ENCODE measurements at places on chromosomes 3 and 15.

GRCh38 chr15:96042734-96043224 is 287.7 kb upstream of the NR2F2 start:
- DNase-seq, result no peak

GRCh38 chr15:53447742-53448141 is 311.7 kb downstream of the WDR72 start:
- no peak for DNase-seq

GRCh38 chr3:195913382-195913781 is 5.0 kb upstream of the TNK2 start:
- DNase-seq, result no peak

- no peak for DNase-seq
These were observed 1.8 kb downstream of the CAMKV start for GRCh38 chr3:49867871-49868321.

- no peak for DNase-seq
These were observed at the start of gene DCLK3 for GRCh38 chr3:36763850-36764703. Gene DCLK3, minus strand, starts transcription at chr3:36764553. Its CDS starts 290 bp downstream, at chr3:36764263.

- no peak for DNase-seq
These were observed 133.0 kb upstream of the NECTIN3 start for GRCh38 chr3:110938629-110939028.

- DNase-seq, result no peak
These were observed 52.7 kb downstream of the RPN1 start for GRCh38 chr3:128597900-128598299.

GRCh38 chr15:69887553-69887952 is 210.2 kb downstream of the TLE3 start:
- no peak for DNase-seq

DNA sequence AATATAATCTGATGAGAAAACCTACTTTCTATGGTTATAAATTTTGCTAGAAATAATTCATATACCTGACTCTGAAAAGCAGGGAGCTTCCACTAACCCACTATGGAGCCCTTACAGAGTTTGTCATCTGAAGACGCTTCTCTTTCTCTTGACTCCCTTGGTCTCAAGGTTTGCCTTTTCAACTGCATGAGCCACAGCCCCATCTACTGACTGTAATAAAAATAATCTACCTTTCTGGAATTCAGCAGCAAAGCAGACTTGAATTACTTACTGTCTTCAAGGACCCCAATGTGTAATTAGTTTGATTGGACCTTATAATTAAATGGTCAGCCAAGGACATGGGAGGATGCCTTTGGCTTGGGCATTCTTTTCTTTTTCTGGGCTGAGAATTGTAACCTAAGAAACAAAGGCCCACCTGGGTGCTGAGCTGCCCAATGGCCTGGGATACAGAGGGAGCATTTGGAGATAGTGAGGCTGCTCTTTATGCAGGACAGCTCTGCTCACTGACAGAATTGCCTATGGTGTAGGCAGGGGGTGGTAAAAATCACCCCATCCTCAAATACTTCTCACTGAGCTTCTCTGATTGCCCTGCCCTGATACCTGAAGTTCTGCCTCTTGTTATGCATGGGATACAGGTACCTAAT is 178.6 kb upstream of the TRIM42 start:
- no peak for DNase-seq

- DNase-seq, result no peak
These were observed 100.6 kb upstream of the IGF1R start for GRCh38 chr15:98547741-98548138.

GRCh38 chr3:58287354-58287753 is 18.7 kb upstream of the RPP14 start:
- DNase-seq, result peak; percentile 25

- no peak for DNase-seq
These were observed 73.6 kb downstream of the ETV5 start for GRCh38 chr3:186035277-186035676.

DNA sequence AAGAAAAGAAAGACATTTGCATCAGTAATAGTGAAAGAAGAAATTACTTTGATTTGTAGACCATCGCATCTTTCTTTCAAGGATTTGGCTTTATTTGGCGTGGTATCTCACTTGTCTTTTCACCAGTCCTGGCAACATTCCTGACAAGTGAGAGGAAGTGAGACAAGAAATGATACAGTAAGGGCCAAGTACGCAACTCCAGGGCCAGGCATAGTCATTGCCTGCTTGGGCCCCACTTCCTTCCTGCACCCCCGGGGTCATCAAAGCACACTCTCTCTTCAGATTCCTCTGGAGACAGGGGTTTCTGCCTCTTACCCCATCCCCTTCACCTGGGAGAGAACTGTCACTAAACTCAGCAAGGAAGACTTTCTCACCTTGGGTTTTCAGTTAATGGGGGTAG is 55.1 kb downstream of the CD47 start:
- no peak for DNase-seq

- DNase-seq, result no peak
These were observed 25.0 kb downstream of the MITF start for GRCh38 chr3:69764121-69764741.

- no peak for DNase-seq
These were observed 12.7 kb downstream of the GRM2 start for GRCh38 chr3:51719410-51720025.

DNA sequence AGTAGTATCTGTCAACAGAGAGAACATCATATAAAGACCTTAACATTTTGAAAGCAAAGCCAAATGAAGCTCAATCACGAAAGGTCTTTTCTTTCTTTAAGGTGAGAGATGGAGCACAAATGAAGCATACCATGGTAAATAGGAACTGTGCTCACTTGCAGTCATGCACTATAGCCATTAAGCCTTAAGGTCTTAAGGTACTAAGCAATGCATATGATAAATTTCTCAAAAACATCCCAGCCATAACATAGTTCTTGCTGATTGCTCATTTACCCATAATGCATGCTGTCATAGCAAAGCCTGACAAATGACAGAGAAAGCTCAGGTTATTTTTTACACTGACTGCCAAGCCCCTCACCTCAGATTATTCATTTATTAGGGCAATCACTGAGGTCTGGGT is 214.5 kb downstream of the MECOM start:
- DNase-seq, result no peak

DNA sequence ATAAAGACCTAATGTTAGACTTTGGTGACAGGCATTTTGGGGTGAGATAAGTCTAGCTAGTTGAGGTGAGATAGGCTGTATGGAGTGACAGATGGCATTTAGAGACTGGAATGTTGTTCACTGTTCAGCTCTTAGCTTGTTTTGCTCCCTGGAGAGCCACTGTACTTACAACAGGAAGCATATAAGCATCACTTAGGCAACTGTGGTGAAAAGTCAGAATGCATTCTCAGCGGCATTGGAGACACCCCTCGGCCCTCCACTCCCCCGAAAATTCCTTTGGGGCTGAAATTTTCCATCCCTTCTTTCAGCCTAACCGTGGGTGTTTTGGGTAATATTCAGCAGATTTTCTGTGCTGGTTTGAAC is 73.4 kb downstream of the SLCO3A1 start:
- no peak for DNase-seq

DNA sequence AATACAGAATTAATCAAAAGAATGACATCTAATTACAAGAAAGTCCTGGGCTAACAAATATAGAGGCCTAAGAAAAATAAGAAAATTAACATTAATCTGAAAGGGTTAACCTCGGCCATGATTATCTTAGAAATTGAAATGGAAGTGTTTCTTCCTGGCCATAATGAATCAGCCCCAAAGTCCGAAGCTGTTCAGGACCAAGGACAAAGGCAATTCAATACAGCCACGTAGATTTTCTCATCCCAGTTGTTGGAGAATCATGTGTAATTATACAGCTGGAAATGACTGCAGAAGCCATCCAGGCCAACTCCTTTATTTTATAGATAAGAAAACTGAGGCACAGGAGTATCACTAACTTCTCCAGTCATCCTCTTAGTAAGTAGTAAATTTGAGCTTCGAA is 38.0 kb upstream of the GBE1 start:
- no peak for DNase-seq

- DNase-seq, result no peak
These were observed 172.2 kb downstream of the LPP start for GRCh38 chr3:188326111-188326510.

DNA sequence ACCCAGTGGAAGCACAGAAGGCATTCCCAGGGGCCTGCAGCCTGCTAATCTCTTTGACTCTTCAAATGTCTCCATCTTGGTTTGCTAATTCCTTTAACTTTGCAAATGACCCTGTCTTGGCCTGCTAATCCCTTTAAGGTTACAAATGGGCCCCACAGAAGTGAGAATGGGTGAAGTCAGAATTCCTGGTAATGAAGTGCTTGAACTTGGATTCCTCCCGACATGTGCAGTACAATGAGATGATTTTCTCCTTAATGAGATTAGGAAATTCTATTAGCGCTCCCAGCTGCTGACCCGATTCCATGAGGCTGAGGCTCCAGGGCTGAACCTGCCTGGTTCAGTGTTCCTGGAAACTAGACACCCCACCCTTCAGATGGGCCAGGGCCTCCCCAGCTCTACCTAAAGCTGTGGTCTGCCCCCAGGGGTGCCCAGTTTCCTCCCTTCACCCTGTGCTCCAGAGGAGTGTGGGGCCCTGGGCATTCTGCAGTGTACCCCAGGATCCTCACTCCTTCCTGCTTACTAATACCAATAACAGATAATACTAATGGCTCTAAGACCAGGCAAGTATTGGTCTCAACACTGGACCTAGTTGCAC is 47.4 kb downstream of the SCN5A start:
- no peak for DNase-seq

DNA sequence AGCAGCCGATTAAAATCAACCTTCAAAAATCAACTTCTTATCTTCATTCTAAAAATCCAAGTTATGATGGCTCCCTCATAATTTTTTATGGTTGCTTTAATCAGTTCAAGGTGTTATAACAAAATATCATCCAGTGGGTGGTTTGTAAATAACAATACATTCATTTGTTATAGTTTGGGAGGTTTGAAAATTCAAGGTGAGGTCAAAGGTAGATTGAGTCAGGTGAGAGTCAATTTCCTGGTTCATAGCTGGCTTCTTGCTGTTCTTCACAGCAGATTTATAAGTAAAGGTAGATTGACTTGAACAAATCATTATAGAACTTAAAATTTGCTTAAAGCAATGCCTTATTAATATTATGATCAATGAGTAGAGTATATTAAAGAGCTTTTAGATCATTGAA is 192.8 kb downstream of the CADM2 start:
- DNase-seq, result no peak

- DNase-seq, result no peak
These were observed 50.2 kb downstream of the TGM4 start for GRCh38 chr3:44924457-44925084.

DNA sequence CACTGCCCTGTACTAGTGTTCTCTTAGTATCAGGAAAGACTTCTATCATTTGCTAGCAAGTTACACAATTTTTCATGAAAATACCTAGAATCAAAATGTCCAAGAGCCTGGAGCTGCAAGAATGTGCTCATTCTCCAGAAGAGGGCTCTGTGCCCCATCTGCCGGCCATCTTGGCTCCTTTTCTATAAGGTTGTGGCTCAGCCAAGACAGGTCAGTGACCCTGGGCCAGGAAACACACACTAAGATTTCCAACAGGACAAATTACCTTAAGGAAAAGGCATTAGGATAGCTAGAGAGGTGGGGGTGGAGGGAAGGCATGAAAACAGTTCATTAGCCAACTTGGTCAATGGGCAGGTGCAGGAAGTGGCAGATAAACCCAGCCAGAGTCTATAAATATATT is 20.7 kb downstream of the TIMP4 start:
- DNase-seq, result no peak

DNA sequence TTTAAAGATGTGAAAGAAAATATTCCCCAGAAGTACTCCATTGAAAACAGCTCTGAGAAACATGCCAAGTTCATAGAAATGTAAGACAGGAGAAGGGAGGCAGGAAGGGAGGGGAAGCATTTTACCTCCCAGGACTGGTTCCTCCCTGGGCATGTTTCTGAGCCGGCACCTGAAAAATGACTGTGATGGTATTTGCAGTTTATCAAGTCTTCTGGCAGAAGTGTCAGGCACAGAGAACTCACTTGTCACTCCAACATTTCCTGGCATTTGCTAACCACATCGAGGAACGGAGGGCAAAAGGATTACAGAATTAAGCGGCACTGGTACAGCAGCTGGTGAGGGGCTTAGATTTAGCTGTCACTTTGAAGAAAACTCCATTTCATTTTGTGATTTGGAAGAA is 1054.0 kb downstream of the TUSC7 start:
- DNase-seq, result no peak

DNA sequence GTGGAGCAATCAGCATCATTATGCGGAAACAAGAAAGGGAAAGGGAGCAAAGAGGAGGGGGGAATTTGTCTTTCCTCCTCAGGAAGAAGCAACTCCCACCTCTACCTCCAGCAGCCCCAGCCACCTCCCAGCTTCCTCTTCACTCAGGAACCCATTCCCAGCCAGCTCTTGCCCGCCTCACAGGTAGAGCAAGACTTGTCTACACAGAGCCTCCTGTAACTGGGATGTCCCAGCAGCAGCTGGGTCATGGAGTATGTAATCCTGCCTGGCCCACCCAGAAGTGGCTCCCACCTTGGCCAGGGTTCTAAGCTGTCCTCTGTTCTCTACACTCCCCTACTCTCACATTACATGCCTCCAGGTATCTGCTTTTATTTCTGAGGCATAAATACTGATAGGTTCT is 14.0 kb downstream of the IGDCC3 start:
- DNase-seq, result no peak

DNA sequence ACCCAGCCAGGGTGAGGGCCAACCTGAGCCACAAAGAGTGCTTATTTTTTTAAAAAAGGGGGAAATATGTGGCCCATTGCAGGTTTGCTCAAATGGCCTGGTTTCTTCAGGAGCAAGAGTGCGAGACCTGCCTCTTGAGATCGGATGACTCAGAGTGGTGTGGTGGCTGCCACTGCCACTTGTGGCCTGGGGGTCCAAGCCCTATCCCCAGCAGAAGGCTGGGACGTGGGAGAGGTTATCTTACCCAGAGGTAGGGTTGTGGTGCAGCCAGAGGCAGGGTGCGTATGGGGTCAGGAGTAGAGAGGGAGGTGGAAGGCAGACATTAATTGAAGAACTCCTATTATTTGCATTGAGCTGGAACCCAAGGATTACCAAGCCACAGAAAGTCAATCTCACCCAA is 83.2 kb upstream of the SMAD3 start:
- DNase-seq, result no peak

GRCh38 chr3:14605067-14605466 is 46.5 kb upstream of the CCDC174 start:
- DNase-seq, result no peak

GRCh38 chr3:29453284-29454001 is 172.6 kb downstream of the RBMS3 start:
- no peak for DNase-seq

- DNase-seq, result no peak
These were observed 478.0 kb upstream of the ATP11B start for GRCh38 chr3:182315313-182315712.

DNA sequence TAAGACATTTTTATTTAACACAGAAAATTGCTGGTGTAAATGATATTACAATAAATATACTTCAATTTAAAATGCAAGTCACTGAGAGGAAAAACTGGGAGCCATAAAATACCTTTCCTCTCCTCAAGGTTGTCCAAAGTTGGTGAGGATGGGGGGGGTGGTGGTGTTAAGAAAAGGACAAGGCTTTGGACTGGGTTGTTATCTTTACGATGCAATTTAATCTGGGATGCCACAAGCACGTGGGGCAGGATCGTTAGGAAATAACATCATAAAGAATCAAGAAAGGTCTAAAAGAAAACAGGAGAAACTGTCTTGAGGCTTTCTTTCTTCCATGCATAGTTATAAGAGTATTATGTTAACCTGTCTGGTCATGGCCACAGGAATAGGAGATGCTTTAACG is 66.9 kb downstream of the NMNAT3 start:
- no peak for DNase-seq

GRCh38 chr3:24401811-24402185 is 92.9 kb downstream of the THRB start:
- no peak for DNase-seq
